ENCODE measurements at places on chromosomes 6 and 20. TPM values are rescaled to one million over a fixed set of nuclear protein-coding genes. Genes with fewer than 3 reads are reported as not detected.
A peak's percentile ranks its signal among the peaks of the same experiment; 100 is the strongest.

Gene ALDH8A1
- not detected for total RNA-seq

Gene SYCP2L
- 0.25 TPM for total RNA-seq

Gene HLA-DQB2
- 4.7 TPM for total RNA-seq

Gene LAMA2
- 91.1 TPM for total RNA-seq

Gene LBP
- 0.98 TPM for total RNA-seq

Gene MOXD1
- total RNA-seq: 16.0 TPM

- DNase-seq: no peak
Measured at GRCh38 chr6:136895901-136896300, 26.2 kb upstream of the SLC35D3 start.

DNA sequence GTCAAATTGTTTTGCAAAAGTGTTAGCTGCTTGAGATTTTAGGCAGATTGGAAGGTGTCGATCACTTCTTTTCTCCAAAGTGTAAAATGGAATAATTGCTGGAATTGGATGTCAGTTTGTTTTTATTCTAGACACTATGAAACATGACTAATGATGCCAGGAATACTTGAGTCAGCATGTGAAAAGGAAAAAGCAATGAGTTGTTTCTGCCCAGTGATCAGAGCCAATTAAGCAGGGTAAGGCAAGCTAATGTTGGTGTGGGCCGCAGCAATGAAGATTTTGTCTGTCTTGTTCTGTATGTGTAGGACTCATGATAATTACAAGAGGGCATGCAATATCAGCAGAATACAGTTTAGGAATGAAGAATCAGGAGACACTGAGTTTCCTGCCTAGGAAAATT lies 110.3 kb downstream of the CARMIL1 start:
- DNase-seq: no peak

GRCh38 chr6:43532201-43532600 lies 15.3 kb downstream of the POLR1C start:
- DNase-seq: no peak

DNA sequence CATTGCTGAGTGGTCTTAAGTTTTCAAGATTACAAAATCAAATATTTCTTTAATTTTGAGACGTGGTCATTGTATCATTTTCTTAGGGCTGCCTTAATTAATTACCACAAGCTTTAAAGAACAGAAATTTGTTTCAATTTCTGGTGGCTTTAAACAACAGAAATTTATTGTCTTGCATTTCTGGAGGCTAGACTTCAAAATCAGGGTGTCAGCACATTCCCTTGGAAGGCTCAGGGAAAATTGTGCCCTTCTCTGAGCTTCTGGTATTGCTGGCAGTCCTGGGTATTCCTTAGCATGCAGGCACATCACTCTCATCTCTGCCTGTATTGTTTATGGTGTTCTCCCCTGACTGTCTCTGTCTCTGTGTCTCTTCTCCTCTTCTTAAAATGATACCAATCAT lies 76.0 kb upstream of the PCSK2 start:
- no peak for DNase-seq

GRCh38 chr6:84669945-84670344 lies 94.5 kb downstream of the TBX18 start:
- DNase-seq: no peak

GRCh38 chr20:62409931-62410745 lies 3.1 kb upstream of the CABLES2 start:
- no peak for DNase-seq

DNA sequence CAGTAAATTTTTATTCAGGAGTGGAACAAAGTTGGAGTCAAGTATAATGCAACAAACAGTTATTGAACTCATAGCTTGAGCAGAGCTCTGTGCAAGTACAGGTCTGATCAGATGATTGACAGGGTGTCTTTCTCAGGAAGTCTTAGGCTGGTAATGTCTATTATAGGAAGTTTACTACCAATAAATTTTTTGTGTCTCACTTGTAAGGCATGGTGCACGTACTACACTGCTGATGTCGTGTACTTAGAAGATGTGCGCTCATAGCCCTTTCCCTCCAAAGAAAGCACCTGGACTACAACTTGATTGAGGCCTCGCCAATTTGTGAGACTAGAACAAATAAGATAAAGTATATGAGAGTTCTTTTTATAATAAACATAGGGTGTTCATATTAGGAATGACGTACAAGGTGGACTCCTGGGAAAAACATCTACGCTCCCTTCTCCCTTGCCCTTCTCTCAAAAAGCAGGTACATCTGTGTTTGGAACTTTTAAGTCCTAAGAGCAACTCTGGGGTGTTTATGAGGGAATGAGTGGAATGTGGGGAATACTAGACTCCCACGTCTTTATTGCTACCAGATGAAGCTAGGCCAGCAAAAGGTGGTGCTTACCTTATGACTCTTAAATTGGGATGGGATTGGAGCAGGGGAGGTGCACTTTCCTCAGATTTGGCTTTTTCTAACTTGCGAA lies 1.5 kb downstream of the NDUFAF5 start:
- DNase-seq: no peak

- no peak for DNase-seq
Measured at GRCh38 chr20:41004531-41005360, 23.9 kb upstream of the TOP1 start.

DNA sequence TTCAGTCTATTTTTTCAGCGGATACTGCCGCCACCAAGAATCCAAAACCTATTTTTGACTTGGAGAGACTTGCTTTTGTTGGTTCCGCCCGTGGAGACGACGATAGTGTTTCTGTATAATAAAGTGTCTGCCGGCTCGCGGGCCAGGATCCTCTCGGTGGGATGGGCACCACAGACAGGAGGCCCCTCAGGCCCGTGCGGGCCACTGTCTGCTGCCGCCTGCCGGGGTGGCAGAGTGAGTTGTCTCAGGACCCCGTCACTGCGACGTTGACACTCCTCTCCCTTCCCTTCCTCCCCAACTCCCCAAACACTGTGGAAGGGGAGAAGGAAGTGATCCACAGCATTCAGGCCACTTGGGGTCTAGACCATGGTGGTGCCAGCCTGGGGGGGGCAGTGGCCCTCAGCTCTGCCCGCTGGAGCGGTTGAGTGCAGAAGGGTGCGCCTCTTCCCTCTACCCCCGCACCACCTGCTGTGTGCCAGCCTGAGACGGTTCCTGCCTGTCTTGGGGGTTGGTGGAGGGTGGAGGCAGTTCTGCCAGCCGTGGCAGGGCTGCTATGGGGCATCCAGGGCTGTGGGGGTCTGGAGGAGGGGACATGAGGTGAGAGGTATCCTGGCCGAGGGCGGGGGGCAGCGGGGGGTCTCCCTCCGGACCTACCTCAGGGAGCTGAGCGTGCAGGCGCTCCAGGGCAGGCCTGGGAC lies 17.5 kb downstream of the RBM38 start:
- no peak for DNase-seq

- no peak for DNase-seq
Measured at GRCh38 chr6:145801021-145801420, 13.6 kb downstream of the FBXO30 start.

DNA sequence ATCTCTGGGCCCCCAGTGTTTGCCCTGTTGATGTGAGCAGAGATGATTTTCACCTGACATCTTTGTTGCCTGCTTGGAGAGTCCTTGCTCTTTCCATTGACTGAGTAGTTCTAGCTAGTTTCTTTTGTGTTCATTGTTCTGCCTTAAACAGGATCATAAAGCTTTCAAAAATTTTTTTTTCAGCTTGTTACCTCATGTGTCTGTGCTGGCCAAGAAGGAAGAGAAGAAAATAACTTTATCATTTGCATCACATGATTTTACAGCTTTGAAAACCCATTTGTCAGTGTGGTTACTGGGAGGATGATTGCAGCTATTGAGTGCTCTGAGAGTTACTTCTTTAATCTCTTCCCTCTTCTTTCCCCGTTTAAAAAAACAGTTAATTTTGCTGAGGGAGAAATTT lies 16.0 kb downstream of the FOXO3 start:
- peak; percentile 10 for DNase-seq

DNA sequence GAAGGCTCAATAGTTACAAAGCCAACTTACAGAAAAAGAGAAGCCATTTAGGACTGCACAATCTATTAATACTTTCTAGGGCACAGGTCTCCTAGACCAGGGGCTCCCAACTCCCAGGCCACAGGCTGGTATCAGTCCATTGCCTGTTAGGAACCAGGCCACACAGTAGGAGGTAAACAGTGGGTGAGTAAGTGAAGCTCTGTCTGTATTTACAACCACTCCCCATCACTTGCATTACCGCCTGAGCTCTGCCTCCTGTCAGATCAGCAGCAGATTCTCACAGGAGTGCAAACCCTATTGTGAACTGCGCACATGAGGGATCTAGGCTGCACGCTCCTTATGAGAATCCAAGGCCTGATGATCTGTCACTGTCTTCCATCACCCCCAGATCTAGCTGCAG lies 22.5 kb downstream of the TRAF3IP2 start:
- DNase-seq: no peak

Data from vagina (tissue), 2 donors.